ENCODE measurements at places on chromosomes 12 and 14.

- DNase-seq = no peak
Observed at GRCh38 chr14:103733651-103734050, 18.0 kb downstream of the ZFYVE21 start.

DNA sequence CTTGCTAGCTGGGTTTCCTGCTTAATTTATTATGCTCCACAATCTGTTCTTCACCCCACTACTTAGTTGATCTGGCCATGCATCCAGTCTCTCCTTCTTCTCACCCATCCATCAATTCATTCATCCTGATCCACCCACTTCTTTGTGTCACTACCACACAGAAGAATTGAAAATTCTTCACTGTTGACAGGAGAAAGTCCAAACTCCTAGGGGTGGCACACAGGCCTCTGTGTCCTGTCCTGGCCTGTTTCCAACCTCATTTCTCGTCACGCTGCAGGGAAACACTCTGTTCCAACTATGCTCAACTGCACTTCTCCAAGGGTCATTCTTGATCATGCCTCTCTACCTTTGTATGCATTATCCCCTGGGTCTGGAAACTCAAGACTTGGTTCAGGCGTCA, 10.6 kb upstream of the KRT83 start:
- DNase-seq = no peak

- peak; percentile 89 for DNase-seq
Observed at GRCh38 chr12:123478762-123479161, 20.8 kb downstream of the SNRNP35 start.

DNA sequence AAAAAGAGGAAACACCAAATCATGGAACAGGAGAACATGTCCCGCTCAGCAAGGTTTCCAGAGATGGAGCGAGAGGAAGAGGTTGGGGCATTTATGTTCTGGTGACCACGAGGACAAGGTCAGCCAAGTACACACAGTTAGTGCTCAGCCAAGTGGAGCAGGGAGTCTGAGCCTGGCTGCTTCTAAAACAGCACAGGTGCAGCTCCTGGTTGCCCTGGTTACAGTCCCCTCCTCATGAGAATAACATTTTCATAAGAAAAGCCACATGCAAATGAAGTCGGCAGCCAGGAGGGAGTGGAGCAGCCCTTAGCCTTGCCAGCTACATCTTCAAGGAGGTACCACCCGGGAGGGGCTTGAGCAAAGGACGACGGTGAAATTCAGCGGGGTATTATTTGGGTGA, 81.8 kb downstream of the NOS1 start:
- DNase-seq = no peak

DNA sequence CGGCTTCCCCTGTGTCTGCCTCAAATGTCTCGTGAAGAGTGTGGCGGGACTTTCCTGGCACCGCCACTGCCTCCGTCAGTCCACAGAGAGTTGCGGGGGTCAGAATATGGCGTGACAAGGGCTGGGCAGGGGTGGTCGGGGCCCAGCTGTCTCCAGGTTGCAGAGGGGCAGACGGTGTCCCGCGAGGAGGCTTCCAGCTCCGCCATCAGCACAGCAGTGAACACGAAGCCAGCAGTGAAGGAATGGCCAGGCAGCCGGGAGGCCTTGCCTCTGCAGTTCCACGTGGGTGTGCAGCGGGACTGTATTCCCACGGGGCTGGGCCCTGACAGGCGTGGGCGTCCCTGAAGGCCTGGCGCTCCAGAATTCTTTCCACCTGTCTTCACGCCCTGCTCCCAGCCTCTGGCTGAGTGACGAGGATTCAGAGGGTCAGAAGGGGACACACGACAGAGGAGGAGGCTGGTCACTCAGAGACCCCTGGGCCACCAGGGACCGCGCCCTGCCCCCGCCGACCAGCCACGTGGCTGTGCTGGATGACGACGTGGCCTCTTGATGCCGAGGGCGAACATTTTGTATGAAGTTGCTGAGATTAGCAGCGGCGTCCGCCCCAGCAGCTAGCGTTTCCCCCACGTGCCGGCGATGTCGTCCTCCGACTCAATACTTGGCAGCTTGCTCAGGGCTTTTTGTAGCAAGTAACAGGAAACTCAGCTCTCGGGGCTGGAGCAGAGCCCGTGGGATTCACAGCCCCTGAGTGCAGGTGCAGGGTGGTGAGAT, 25.0 kb upstream of the GALNT9 start:
- DNase-seq = no peak

DNA sequence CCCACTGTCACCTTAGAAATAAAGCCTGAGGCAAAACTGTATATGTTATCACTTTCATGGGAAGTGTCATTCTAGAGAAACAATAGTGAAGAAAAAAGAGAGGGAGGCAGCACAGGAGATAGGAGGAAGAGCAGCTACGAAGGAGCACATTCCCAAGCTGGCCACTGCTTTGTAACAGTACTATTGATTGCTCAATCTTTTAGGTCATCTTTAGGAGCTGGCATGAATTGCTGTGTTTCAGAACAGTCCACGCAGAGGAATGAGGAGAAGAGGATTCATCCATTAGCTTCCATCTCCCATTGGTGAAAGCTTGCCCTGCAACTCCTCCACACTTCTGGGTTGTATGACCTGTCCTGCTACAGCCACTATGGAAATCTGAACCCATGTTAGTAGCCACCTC, 372.5 kb upstream of the DDHD1 start:
- DNase-seq = no peak

DNA sequence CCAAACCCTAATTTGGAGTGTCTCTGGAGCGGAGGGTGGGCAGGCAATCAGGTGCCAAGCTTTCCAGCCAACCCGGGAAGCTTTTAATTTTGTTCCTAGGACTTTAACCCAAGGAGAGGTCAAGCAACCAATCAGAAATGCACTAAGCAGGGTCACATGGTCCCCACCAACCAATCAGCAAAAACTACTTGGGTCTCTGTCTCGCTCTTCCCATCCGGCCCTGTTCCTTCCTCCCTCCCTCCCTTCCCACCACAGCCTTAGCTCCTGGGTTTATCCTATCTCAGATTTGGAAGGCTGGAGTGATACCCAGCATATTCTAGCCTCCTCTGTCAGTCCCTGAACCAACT, 7.3 kb downstream of the HOXC5 start:
- no peak for DNase-seq

DNA sequence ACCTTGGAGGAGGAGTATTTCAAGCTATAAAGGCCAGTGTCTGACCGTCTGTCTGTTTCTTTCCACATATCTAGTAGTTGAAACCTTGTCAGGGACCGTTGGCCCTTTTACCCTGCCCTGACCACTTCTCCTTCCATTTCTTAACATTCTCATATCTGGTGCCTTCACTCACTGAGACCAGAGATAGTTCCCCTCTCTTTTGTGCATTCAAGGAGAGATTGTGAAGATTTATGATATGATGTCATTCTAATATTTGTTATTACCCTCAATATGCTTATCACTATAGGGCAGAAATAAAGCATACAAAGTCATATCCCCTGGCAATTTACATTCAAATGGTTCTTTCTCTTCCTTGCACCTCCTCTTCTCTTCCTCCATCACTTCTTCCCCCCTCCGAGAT, 83.3 kb downstream of the PLXNC1 start:
- DNase-seq = no peak

GRCh38 chr12:111788178-111788654, 21.5 kb downstream of the ALDH2 start:
- DNase-seq = no peak

- no peak for DNase-seq
Observed at GRCh38 chr14:24928386-24928900, 121.5 kb downstream of the STXBP6 start.

- DNase-seq = no peak
Observed at GRCh38 chr14:95362138-95362494, 42.4 kb upstream of the CLMN start.

- no peak for DNase-seq
Observed at GRCh38 chr14:73710737-73711136, 3.4 kb downstream of the PNMA1 start.

DNA sequence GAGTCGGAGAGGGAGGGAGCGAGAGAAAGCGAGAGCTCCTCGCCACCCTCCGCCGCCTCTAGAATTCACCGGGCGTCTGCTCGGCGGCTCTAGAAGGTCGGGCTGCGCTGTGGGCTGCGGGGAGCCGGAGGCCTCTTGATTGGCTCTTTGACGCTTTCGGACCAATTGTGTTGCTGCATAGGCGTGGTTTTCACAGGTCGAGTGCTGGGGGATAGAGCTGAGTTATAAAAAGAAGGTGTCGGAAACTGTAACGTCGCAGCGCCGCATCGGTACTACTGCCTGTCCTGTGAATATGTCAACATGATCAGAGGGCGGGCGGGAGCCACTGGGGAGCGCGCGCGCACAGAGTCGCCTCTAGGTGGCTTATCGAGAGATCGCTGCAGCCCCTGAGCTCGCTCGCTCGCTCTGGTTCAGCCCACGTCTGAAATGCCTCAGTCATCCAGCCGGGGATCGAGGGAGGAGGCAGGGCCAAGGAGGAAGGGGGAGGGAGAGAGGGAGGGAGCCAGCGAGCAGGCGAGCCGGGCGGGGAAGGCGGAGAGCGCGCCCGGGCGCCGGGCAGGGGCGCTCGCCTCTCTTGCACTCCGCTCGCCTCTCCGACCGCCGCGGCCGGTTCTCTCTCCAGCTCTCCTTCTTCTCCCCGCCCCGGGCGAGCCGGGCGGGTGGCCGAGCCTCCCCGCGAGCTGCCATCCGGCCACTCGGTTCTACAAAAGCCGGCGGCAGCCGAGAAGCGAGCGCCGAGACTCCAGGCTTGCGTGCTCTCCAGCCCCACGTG, at the start of gene TBX3:
TBX3 (minus strand) TSS at position 78 of the 772 bp plus-strand sequence. CDS start 975 bp downstream, outside the sequence.
- peak; percentile 93 for DNase-seq

DNA sequence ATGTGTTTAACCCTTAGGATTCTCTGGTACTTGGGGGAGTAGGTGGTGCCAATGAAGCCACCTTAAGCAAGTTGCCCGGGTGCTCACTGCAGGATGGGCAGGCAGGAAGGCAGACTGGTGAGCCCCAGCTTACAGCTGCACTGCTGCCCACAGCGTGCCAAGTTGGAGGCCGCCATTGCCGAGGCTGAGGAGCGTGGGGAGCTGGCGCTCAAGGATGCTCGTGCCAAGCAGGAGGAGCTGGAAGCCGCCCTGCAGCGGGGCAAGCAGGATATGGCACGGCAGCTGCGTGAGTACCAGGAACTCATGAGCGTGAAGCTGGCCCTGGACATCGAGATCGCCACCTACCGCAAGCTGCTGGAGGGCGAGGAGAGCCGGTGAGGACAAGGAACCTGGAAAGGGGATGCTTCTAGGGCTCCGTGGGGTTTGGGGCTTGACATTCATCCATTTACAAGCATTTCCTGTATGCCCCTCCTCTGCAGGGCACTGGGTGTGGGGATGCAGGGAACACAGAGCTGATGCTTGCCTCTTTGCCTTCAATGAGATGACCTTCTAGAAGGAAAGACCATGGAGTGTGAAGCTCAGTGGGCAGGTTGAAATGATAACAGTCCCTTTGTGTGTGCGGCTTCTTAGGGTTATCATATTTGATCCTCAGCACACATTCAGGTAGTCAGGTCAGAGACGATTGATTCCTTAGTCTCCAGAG, 12.4 kb downstream of the KRT7 start:
- DNase-seq = no peak

DNA sequence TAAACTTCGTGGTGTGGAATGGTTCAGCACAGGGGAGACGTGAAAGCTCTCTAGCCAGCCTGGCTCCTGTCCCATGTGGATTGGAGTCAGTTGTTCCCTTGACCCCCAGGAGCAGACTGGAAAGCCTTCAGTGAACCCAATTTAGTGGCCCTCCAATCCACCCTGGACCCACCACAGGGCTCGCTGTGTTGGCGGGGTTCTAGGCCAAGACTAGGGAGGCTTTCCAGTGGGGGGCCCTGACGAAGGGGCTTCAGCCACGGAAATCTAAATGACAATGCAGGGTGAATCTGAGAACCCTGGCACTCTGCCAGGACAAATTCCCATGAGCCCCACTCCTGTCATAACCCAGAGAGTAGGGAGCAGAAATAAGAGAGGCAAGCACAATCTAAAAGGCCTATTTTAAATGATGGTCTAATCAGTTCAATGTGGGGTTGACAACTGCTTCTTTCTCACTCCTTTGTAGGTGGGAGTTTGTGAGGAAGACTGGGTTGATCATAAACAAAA, 110.8 kb downstream of the SLC35F4 start:
- DNase-seq = no peak

DNA sequence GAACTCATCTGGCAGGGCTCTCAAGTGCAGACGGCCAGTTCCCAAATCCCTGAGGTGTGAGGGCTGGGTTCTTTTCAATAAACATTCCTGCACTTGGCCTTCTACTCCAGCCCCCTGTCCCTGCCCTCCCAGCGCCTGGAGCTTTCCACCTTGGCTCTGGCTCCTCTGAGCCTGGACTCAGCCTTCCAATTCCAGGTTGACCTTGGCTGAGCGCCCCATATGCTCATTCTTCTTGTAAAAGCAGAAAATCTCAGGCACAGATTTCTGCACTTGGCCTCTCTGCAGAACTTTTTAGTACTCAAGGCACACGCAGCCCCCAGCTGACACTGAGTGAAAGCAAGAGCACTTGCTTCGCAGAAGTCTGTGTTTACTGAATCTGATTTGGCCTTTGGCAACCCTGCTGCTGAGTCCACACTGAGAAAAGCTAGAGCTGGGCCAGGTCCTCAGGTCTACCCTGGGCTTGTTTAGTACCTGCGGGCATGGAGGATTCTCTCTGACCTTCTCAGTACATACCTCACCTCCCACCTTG, 222.7 kb downstream of the MSRB3 start:
- no peak for DNase-seq

DNA sequence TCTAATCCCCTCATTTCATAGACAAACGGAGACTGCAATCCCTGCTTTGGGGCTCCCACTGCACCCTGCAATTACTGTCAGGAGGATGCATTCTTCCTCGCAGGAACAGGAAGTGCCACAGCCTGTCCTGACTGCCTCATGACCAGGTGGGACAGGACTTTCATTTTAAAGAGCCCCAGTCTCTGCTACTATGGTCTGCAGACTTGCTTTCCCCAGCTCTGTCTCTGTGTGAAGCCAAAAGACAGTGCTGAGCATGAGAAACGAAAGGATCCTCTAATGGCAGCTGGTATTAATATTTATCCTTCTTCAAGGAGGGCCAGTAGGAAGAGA, 60.0 kb upstream of the PNMA1 start:
- DNase-seq = no peak

- no peak for DNase-seq
Observed at GRCh38 chr12:67758119-67758518, 109.6 kb downstream of the DYRK2 start.

DNA sequence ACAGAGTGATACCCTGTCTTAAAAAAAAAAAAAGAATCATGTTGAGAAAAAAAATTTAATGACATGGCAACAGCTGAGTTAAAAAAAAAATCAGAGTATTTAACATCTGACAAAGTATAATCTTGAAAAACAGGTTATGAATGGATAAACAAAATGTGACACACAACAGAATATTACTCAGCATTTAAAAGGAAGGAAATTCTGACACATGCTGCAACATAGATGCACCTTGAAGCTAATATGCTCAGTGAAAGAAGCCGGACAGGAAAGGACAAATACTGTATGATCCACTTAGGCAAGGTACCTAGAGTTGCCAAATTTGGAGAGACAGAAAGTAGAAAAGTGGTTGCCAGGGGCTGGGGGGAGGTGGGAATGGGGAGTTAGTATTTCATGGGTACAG, 19.4 kb upstream of the EIF2B2 start:
- no peak for DNase-seq

GRCh38 chr12:49160399-49160798, 28.5 kb downstream of the TUBA1A start:
- no peak for DNase-seq

Measured in coronary artery (tissue), 2 donors.